ENCODE measurements at places on chromosomes 4 and X.

DNA sequence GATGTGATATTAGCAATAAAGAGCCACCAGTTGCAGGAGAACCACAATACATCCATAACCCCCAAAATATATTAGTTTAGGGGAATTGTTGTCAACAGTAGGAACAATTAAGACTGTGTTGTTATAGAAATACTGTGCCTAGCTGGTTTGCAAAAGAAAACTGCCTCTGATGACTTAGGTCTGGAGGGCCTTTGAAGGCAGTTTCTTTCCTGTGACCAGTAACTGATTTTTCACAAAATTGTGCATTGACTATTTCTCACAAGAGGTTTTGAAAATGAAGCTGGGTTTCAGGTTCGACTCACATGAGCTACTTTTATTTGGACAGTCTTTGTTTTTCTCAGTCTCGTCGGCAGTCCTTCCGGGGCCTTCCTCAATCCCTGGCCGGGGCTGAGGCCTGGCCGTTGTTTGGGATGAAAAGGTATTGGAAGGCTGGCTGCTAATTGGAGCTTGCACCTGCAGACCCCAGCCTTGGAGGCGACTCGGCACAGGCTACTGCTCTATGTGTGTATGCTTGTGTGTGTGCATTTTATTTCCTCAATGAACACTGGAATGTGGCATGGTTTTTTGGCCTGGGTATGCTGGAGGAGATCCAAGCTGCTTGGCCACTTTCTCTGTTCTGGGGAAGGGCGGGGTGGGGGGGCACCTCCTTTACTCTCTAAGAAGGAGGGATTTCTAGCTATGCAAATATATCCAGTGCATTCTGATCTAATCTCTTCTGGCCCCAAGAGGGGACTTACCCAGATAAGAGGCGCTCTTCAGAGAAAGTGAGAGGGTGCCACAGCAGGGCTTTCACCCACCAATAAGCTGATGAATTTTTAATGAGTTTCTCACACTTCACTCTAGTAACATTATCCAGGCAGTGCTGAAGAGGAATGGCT is 49.5 kb upstream of the LNX1 start:
- no peak for DNase-seq

GRCh38 chr4:13722649-13723048 is 95.1 kb upstream of the BOD1L1 start:
- no peak for DNase-seq

DNA sequence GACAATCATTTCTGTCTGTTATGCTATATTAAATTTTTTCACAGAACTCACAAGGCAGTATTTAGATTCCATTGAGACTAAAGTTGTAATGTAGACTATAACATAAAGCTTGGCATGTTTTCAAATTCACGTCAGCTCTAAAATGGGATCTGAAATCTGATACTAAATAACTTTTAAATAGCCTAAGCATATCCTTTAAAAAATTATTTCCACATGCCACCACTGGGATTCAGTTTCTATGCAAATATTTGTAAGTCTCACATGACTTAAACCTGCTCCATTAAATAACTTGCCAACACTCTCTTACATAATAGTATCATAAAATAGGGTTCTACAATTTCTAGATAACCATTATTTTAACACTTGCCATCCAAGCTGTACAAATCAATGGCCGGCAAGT is 32.4 kb downstream of the KLHL8 start:
- peak; percentile 24 for DNase-seq

- DNase-seq = peak; percentile 88
These were observed 81.9 kb downstream of the HMGB2 start for GRCh38 chr4:173252024-173252935.

GRCh38 chr4:119932277-119932676 is 134.4 kb downstream of the MAD2L1 start:
- DNase-seq = no peak

- DNase-seq = no peak
These were observed 381.0 kb upstream of the EMCN start for GRCh38 chr4:100898844-100899243.

DNA sequence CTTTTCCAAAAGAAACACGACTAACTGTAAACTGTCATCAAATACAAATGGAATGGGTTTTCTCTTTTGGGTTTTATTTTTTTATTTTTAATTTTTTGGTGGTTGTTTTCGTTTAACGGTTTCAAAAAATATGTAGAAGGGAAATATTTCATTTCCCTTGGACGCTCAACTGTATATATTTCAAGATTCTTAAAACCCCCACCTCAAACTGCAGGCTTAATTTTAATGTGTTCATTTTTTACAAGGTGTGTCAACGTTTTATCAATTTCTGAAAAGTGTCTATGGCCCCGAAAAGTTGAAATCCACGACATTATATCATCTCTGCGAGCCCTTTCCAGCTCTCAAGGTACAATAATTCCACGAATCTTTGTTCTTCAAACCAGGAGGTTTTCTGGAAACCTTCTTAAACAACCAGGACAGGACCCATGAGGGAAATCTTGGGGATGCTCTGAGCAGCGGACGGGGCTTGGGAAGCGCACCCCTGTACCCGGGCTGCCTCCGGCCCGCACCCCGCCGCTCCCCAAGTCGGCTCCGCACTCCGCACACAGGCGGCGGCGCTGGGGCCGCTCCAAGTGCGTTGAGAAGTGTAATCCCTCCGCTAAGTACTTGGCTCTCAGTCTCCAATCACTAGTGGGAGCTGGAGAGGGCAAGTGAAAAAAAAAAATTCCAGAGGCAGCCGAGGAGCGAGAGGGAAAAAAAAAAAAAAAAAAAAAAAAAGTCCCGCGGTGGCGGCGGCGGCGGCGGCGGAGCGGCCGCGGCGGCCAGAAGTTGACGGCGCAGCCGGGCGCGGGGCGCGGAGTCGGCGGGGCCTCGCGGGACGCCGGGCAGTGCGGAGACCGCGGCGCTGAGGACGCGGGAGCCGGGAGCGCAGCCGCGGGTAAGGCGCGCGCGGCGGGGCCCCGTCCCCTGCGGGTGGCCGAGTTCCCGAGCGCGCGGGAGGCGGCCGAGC is at the start of gene BMPR1B:
BMPR1B (plus strand) TSS at position 764 of the 949 bp plus-strand sequence. CDS start 346,470 bp downstream, outside the sequence.
- DNase-seq = peak; percentile 51

GRCh38 chr4:40586729-40587128 is 42.9 kb downstream of the RBM47 start:
- DNase-seq = no peak

DNA sequence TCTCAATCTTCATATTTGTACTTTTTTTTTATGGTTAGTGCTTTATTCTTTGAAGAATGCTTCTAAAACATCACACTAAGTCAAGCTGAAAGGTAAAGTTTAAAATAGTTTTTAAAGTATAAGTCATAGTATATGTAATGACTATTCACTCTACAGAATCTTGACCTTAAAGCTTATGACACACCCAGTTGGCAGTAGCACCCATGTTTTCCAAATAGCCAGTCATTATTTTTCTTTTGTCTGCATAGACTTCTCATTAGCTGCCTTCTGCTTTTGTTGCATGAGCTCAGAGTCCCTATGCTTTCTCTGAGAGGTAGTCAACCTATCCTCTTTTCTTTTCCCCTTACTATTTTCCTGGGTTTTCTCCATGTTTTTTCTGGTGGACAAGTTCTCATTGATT is 231.5 kb downstream of the PCDH18 start:
- DNase-seq = no peak

GRCh38 chr4:183765251-183765911 is 106.3 kb downstream of the TRAPPC11 start:
- no peak for DNase-seq

GRCh38 chrX:49270249-49270921 is 792 bp downstream of the PPP1R3F start:
- DNase-seq = no peak

- no peak for DNase-seq
These were observed 49.5 kb downstream of the METTL14 start for GRCh38 chr4:118734491-118735205.

DNA sequence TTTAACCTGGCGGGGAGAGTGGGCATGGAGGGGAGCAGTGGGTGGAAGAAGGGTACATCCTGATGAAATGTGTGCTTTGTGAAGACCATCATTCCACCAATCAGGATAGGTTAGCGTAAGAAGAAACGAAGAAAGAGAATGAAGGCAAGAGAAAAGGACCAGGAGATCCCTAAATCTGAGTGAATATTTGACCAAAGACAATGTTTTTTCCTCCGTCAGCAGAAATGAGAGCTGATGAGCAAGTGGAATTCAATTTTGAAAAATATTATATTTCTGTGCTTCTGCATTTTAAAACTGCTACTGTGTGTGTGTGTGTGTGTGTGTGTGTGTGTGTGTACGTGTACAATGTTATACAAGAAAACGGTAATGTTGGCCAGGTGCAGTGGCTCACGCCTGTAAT is 58.3 kb upstream of the NOCT start:
- no peak for DNase-seq

- DNase-seq = no peak
These were observed 32.0 kb upstream of the MGST2 start for GRCh38 chr4:139633661-139634060.

- DNase-seq = peak; percentile 81
These were observed 29.7 kb downstream of the SYNPO2 start for GRCh38 chr4:118918388-118918787.

DNA sequence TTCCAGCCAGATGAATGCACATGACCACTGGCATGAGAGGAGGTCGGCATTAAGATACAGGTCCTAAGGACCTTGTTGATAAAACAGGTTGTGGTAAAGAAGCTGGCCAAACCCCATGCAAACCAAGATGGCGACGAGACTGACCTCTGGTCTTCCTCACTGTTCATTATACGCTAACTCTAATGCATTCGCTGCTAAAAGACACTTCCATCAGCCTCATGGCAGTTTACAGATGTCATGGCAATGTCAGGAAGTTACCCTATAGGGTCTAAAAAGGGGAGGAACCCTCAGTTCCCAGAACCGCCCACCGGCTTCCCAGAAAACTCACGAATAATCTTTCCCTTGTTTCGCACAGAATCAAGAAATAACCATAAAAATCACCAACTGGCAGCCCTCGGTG is 182.4 kb downstream of the DHRSX start:
- DNase-seq = no peak
